HTR-8/SVneo (cell line): ENCODE measurements at places on chromosomes 12 and 14.

DNA sequence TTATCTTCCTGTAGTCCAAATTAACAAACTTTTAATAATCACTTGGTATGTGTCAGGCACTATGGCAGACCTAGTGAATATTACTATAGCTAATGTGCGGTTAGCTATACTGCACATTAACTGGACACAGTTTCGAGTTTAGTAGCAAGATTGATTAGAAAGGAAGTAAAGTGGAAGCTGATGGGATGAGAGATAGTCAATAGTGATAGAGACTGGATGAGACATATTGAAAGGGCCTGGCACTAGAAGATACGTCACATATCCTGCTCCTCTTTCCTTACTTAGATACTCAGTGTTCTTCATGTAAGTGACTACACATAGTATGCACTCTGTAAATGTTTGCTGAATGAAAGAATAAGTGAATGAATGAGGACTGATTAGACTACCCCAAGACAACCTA, 5.5 kb downstream of the TBK1 start:
- DNase-seq: no peak

- no peak for DNase-seq
Observed at GRCh38 chr14:102252834-102253801, 51.8 kb downstream of the MOK start.

DNA sequence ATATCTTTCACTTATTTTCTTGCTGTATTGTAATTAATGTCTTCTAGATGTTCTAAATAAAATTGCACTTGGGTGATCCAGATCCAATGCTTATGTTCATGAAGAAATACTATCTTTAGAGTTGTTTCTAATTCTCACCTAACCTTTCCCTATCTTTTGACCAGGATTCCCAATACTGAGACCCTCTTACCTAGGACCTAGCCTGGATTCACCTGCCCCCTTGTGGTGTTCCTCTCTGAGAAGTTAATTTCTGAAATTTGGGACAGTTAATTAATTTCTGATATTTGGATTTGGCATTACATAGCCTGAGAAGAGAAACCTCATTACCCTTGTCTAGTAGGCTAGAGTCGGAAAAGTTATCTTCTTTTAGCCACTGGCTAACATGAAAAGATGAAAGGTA, 29.5 kb downstream of the FOXA1 start:
- DNase-seq: no peak

DNA sequence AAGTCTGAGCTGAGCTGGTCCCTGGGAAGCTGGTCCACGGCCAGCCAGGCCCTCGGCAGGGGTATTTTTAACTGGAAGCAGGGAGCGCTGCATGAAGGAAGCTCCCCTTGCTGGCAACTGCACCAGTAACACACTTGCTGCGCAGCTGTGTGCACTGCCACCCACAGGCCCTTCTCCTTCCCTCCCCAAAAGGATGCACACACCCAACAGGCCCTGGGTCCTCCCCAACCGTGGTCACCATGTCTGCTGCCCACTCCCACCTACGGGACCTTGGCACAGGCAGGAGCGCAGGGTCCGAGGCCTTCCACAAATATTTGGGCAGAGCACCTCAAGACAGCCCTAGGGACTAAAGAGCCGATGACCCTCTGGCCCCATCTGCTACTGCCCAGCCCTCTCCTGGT, 157.0 kb upstream of the PRMT8 start:
- DNase-seq: no peak

DNA sequence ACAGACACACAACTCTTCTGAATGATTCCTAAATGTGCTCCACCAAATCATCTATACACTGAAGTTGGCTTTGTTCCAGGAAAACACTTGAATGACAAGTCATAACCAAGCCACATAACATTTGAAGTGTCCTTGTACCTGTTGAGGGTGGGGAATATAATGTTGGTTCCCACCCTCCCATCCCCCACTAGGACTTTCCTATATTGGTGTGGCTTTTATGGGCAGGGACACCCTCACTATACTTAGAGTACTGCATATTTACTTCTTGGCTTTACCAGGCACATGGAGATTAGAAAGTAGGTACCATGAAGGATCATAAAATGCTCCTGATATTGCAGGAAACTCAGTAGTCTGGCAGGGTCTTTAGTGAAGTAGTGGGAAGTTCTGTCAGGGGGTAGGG, 9.7 kb upstream of the BHLHE41 start:
- DNase-seq: no peak
